ENCODE measurements at places on chromosomes 7 and 10. TPM values are rescaled to one million over a fixed set of nuclear protein-coding genes. Genes with fewer than 3 reads are reported as not detected.

- no peak for DNase-seq
Measured at GRCh38 chr7:29620556-29620930, 56.9 kb downstream of the PRR15 start.

GRCh38 chr10:80502621-80503583 is 34.8 kb upstream of the SH2D4B start:
- DNase-seq = no peak

DNA sequence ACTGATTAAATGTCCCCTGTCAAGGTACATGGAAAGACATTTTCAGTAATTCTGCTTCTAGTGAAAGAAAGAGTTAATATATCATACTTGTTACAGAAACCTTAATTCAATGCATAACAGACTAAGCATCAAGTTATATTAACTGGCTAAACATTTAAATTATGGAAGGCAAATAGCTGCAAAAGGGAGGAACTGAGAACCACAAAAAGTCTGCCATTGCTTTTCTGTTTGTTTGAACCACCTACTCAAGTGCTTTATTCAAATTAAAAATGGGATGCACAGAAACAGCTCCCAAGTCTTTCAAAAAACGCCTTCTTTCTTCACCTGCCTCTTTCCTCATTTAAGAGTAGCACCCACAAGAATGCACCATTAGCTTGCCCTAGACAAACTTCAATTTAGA is 271.9 kb downstream of the RNLS start:
- DNase-seq = no peak

DNA sequence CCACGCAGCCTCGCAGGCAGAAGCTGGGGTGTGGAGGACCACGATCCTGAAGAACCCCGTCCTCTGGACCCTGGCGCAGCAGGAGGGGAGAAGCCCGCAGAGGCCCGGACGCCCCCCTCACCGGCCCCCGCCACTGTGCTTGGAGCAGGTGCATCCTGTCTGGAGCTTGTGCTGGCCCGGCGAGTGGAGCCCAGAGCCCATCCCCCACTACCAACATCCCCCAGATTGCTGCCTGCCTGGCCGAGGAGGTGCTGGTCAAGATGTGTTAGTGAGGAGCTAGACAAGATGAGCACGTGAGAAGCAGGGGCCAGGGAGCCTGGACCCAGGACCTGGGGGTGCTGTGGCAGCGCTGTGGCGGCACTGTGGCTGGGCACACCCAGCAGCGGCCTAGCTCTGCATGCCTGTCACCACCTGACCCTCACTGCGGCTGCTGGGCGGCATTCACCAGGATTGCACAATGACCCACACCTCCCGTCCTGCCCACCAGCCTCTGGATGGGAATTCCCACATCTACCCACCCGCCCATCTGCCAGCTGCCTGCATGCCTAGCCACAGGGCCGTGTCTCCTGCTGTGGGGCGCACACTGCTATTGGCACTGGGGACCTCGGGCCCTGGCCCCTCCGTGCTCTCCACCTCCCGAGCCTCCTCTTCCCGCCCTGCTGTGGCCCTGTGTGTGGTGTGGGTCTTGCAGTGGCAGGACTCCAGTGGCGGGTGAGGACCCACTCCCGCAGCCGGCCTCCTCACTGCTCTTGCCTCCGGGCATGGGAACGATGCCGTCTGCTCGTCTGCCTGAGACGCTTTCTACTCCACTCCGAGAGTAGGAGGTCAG is 11.8 kb downstream of the GPR146 start:
- no peak for DNase-seq

The TACR2 gene
- total RNA-seq = not detected

GRCh38 chr7:120966961-120967360 is 16.4 kb downstream of the ING3 start:
- DNase-seq = no peak

DNA sequence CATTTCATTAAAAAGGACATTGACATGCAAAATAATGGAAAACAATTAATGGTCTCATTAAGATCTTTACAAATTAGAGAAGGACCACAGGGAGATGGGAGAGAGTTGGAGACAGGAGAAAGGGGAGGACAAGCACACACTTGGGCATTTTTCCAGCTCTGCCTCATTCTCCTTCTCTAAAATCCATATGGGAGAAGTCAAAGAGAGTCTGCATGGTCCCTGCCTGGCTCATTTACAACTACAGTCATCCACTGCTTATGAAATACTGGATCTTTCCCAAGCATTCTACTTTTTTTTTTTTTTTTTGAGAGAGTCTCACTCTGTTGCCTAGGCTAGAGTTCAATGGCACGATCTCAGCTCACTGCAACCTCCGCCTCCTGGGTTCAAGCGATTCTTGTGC is 518.9 kb upstream of the CELF2 start:
- no peak for DNase-seq

GRCh38 chr10:103333934-103334520 is 16.9 kb downstream of the PCGF6 start:
- DNase-seq = no peak

GRCh38 chr7:28447071-28447470 is 34.8 kb downstream of the CREB5 start:
- no peak for DNase-seq

The PCGF5 gene
- total RNA-seq = 44.1 TPM

The SEMA3D gene
- not detected for total RNA-seq

DNA sequence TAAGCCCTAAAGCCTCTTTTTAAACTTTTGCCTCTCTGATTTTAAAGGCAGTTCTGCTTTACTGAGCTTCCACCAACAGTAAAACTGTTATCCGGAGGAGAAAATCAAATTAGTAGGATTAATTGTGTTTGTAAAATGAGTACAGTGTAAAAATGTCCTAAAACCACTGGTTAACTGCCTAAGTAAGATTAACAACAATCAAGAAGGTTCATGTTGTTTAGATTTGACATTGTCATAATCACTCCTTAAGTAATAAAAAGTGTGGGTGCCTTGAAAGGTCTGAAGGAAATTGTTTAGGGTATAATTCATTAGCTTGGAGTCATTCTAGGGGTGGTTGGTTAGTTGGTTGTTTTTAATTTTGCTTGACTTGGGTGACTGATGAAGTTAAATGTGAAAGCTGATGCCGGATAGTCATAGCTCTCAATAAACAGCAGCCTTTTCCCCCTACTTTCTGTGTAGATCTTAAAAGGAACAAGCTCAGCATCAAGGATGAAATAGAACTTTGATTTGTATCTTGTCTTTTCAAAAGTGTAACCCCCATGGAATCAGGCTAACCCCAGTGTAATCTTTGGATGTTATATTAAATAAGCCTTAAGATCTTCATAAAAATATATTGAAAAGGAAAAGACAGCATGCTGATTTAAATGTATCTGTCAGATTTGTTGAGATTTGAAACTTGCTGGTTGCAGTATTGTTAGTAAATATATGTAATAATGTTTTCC is 148.3 kb downstream of the ARID5B start:
- no peak for DNase-seq

The CPEB3 gene
- 1.9 TPM for total RNA-seq

GRCh38 chr7:20542594-20542993 is 72.9 kb upstream of the ABCB5 start:
- DNase-seq = no peak

DNA sequence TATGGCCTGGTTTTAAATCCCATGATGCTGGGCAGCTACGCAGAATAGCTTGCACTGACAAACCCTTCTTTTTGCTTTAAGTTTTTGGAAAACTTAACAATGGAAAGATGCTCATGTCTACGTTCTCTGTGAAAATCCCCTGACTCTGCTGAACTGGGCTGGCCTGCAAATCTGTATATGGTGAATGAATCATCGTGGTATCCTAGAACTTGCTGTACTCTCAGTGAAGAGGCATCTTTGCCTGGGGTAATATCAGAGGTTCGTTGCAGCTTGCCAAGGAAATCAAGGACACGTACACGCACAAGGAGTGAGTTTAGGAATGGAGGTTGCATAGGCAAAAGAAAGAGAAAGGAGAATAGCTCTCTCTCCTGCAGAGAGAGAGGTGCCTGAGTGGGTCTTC is 382.0 kb upstream of the ADARB2 start:
- no peak for DNase-seq

DNA sequence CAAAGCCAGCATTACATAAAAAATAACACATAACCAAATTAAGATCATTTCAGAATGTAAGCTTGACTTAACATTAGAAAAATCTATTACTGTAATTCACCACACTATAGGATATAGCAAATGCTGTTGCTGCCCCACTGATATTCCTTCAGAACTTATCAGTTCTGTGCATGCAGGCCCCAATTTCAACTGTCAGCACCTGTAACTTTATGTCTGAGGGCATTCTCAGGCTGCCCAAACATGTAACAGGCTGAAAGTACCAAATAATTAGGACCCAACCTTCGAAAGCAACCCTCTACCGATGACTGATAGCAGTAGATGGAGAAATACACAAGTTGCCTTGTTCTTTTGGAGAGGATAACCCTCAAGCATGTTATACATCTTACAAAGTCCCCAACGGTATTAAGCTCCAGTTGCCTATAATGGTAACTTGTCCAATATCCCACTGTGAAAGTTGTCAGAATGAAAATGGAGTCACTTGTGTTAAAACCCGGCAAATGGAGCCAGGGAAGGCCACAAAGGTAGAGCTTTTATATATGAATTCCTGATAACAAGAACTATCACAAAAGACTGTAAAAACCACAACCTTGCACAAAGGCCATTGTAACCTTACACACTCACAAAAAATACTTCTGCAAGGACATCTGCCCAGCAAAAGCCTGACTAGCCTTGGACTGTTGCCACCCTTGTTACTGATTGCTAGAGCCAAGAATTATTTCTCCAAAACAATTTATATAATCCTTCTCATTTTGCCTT is 66.9 kb upstream of the ZNF746 start:
- no peak for DNase-seq

The H2BK1 gene
- total RNA-seq = not detected

- no peak for DNase-seq
Measured at GRCh38 chr7:159118197-159118595, 26.5 kb downstream of the VIPR2 start.

- no peak for DNase-seq
Measured at GRCh38 chr10:7322623-7323022, 88.2 kb downstream of the SFMBT2 start.

DNA sequence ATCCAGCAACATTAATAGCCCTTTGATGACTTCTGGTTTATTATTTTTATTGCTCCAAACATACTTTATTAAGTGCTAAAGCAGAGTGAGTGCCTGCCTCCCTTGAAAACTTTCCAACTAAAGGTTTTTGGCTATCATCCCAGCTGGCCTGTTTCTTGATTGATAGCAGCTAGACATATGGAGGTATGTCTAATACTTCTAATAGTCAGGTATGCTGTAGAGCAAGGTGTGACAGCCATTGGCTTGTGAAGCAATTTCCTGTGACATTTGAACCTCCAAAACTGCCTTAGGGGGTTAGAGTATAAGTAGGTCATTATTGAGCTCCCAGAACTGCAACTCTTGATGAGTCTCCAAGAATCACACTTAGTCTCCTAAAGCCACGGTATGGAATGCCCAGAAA is 55.8 kb downstream of the LOXL4 start:
- DNase-seq = no peak

DNA sequence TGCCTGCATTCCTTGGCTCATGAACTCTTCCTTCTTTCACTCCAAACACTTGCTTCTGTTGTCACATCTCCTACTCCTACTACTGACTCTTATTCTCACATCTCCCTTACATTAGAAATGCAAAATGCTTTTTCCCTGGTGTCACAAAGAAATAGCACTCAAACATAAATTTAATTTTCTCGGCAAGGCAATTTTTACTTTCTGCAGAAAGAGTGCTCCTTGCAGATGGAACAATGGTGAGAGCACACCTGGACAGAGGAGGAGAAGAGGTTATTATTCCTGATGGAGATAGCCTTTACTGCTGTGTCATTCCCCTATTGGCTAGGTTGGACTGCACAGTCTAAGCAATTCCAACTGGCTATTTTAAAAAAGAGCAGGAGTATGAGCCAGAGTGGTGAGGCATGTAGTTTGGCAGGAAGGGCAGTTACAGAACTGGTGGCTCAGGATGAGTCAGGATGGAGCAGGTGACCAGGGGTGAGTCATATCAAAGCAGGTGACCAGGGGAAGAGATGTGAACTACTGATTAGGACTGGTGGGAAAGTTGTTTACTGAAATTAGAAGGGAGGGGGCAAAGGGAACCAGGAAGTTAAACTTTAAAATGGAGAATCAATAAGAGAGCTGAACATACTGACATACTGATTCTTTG is 52.9 kb downstream of the CYP2C9 start:
- no peak for DNase-seq

The AGR2 gene
- total RNA-seq = not detected

DNA sequence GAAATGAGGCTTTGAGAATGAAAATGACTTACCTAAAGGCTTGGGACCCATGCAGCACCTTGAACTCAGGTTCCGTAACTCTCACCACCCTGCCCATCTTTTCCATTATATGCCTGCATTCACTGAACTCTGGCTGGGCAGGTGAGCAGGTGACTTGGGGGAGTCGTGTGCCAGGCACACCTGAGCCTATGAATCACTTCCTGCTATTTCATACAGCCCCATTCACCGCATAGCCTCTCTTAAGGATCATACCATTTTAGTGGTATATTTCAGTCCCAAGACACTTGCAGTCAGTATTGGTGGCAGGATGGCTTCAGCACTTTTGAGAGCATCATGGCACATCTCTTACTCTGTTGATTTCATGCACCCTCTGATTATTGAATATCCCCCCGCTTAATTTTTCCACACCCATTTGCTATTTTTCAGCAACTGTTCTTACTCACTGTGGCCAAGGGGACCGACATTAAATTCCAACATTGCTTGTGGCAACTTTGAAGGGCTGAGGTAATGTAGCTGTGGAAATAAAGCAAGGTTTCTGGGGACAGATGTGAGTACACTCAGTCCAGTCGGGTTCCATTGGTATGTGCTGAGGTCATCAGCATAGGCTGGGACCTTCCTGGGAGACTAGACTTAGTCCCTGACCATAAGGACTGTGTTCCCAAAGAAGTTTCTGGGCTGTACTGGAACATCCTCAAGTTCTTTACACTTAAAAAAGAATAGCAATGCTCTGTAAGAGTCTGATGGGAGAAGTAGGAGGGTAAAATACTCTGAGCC is 39.8 kb upstream of the ZNF438 start:
- no peak for DNase-seq

GRCh38 chr7:52064493-52064892 is 747.9 kb upstream of the COBL start:
- DNase-seq = no peak

The NKX2-3 gene
- total RNA-seq = not detected

The SPDYE9 gene
- not detected for total RNA-seq

The PDZD7 gene
- 0.66 TPM for total RNA-seq

- no peak for DNase-seq
Measured at GRCh38 chr7:117011419-117012260, 58.3 kb downstream of the ST7 start.

DNA sequence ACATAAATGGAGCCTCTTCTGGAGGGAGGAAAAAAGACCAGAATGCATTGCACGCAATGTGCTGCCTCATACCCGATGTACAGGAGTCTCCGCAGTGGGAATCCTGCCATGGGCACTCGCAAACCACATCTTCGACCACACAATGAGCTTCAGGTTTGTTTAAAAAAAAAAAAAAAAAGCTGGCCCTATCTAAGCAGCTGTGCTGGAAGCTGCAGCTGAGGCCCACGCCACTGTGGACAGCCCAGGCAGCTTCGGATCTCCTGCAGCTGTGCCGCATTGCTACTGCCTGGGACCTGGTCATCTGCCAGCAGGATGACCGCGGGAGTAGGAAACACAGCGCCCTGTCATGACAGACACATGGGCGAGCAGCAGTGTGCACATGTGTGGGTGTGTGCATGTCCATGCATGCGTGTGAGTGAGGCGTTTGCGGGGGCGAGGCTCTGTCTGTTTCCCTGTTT is 26.0 kb downstream of the EN2 start:
- DNase-seq = no peak

Measured in activated naive CD8-positive, alpha-beta T cell treated with anti-CD3 and anti-CD28 coated beads for 36 hours (primary cell).